ENCODE measurements at places on chromosomes 1 and 21.

GRCh38 chr1:184222652-184223052, 164.2 kb upstream of the C1orf21 start:
- peak; percentile 64 for DNase-seq

- DNase-seq, result no peak
Observed at GRCh38 chr1:71191520-71191919, 110.7 kb upstream of the ZRANB2 start.

DNA sequence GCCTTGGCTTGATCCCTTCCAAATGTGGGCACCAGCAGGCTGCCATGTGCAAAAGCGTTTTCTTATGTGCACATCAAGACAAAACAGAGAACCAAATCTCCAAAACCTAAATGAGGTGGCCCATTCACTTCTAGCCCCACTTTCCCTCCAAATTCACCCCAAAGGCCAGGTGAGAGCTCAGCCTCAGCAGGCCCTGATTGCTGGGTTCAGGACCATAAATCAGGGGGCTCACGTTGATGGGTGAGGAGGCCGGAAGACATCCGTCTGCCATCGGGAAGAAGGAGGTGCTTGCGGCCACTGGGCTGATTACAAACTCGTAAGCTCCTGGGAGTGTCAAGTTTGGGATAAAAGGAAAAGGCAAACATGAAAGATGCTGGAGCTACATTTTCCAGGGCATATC, 86.7 kb upstream of the CLDN14 start:
- no peak for DNase-seq

GRCh38 chr1:1527092-1527816, 13.2 kb downstream of the TMEM240 start:
- no peak for DNase-seq

DNA sequence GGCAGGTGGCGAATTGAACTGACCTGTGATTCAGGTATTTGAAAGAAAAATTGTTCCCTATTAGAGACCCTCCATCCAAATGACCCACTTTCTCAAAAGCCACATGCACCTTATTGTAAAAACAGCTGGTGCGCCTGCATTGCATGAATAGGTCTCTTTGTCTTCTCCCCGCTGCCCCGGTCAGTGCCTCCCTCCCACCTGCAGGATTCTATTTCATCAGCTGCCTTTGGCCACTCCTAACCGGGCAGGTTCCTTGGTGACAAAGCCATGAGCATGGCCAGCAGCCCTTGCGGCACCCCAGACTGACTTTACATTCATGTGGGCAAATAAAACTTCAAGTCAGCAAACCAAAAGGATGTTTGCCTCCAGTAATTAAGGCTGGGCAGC, 6.4 kb downstream of the TMPRSS3 start:
- DNase-seq, result peak; percentile 80

All from PC-3 (cell line).